ENCODE measurements at places on chromosomes 16 and 17.

DNA sequence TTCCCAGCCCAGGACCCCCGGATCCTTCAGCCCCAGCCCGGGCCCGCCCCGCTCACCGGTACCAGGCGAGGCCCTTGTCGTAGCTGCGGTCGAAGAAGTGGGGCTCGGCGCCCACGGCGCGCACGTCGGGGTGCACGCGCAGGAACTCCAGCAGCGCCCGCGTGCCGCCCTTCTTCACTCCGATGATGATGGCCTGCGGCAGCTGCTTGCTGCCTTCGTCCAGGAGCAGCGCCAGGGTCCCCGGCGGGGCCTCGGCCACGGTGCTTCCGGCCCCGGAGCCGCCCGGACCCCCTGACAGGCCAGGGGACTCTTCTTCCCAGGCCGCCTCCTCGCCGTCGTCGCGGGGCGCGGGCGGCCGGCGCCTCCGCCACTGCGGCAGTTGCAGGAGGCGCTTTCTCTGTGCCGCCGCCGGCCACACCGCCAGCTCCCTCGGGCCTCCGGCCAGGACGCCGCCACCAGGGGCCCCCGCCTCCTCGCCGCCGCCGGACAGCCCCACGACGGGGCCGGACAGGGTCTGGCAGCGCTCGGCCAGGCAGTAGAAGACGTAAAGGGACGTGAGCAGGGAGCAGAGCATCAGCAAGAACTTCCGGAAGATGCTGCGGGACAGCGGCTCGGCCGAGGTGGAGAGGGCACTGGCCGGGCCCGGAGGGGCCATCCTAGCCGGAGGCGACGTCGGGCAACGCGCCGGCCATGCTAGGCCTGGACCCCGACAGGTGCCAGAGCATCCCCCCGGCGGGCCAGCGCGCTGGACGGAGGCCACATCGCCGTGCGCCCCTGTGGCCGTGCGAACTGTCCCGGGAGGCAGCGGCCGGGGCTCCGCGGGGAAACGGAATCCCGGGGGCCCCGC, 1.0 kb downstream of the HS3ST3A1 start:
- DNase-seq, result no peak

- no peak for DNase-seq
Observed at GRCh38 chr16:71826533-71827017, 17.9 kb upstream of the AP1G1 start.

- DNase-seq, result no peak
Observed at GRCh38 chr17:67066717-67067116, 22.4 kb downstream of the CACNG1 start.

- DNase-seq, result no peak
Observed at GRCh38 chr16:83808573-83809014, 816 bp downstream of the HSBP1 start.

DNA sequence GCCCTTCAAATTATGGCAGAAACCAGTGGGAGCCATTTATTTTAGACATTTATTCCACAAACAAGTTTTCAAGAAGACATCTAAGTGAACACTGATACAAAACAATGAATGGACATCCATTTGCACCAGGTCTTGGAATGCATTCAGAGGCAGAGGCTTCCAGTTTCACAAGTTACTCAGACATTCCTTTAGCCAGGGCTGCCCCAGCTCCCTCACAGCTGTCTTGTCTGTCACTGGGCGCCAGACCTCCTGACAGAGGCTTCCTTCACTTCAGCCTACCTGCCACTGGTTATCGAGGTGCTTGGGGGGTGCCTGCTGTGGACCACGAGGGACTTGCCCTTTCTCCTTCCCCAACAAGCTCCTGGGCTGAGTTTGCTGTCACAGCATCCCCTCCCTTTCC, 19.2 kb downstream of the AQP8 start:
- no peak for DNase-seq

GRCh38 chr17:15944759-15945526, at the start of gene ADORA2B:
Gene ADORA2B (plus strand): TSS chr17:15945130. CDS start chr17:15945249, 119 bp downstream.
- peak; percentile 9 for DNase-seq

GRCh38 chr16:57299009-57299718, 14.7 kb upstream of the PLLP start:
- peak; percentile 39 for DNase-seq

- DNase-seq, result no peak
Observed at GRCh38 chr16:68287276-68288251, 23.2 kb downstream of the SLC7A6OS start.

- no peak for DNase-seq
Observed at GRCh38 chr17:17175340-17175739, 30.8 kb downstream of the PLD6 start.

- DNase-seq, result no peak
Observed at GRCh38 chr16:27355610-27356009, 41.8 kb downstream of the IL4R start.

DNA sequence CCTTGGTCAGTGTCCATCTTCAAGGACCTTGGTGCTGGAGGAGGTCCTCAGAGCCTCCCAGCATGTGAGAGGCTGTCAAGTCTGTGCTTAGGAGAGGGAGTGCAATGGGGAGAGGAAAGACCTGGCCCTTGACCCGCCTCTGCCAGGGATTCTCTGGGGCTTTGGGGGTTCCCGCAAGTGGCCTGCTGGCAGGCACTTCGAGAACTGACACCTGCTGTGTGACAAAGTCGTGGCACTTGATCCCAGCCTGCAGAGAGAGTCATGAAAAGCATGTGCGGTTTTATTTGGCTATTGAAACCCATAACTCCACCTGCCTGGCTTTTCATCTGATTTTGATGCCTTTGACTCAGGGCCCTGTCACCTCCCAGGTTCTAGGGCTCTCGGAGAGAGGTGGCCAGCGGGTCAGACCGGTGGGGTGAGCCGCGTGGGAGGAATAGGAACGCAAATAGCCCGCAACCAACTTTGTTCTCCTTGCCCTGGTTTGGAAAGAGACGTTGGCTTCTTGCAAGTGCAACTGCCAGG, 42.8 kb upstream of the GSE1 start:
- no peak for DNase-seq

GRCh38 chr17:76867578-76868175, 527 bp upstream of the MGAT5B start:
- no peak for DNase-seq

DNA sequence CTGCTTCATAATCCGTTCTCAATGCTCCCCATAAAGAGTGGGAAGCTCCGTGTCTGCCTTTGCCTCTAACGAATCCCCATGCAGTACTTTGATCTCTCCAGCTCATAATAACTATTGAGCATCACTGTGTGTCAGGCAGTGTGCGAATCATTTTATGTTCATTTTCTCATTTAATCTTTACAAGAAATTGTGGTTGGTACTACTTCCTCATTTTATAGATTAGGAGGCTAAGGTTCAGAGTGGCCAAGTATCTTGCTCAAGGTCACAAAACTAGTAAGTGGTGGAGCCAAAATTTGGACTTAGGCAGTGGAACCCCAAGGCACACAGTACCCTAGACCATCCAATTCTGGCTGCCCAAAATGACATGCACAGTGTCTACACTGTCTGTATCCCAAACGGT, 44.8 kb downstream of the ABCC12 start:
- no peak for DNase-seq

GRCh38 chr16:56871172-56871593, 6.2 kb downstream of the SLC12A3 start:
- no peak for DNase-seq

GRCh38 chr16:977081-977701, 4.4 kb upstream of the SOX8 start:
- no peak for DNase-seq

DNA sequence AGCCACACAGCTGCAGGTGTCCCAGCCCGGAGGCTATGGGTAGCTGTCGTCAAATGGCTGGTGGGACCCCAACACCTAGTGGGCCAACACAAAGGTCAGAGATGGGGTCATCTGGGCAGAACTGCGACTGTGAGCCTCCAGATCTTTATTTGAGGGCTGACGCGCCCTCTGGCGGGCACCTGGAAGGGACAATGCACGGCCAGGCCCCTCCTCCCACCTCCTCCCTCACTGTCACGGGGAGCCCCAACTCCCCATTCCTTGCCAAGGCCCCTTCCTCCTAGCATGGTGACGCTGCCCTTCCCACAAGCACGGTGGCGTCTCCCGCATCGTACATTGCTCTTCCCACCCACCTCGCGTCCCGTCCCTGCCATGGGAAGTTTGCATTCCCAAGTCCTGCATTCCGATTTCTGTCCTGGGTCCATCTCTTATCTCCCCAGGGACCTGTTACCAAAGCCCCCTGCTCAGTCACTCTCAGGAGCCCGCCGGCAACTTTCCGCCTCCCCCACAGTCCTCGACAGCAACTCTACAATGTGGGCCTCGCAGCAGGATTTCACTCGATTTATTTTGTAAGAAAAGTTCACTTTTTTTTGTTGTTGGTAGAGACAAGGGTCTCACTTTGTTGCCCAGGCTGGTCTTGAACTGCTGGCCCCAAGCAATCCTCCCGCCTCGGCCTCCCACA, 1.0 kb downstream of the TLE7 start:
- DNase-seq, result no peak

GRCh38 chr16:87924041-87924810, 12.1 kb downstream of the CA5A start:
- no peak for DNase-seq

GRCh38 chr17:11823862-11824261, 173.4 kb downstream of the ZNF18 start:
- DNase-seq, result no peak

DNA sequence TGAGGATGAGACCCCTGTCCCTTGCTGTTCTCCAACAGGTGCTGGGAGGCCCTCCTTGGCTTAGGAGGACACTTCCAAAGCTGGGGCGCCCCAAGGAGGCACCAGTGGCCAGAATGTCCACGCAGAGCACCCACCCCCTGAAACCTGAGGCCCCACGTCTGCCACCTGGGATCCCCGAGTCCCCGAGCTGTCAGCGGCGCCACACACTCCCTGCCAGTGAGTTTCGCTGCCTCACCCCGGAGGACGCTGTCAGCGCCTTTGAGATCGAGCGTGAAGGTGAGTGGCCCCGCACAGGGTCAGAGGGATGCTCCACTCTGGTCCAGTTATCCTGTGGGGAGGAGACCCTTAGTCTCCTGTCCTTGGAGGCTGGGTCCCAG, 1.2 kb downstream of the AANAT start:
- no peak for DNase-seq

GRCh38 chr17:77485089-77485833, 344.5 kb downstream of the SEC14L1 start:
- no peak for DNase-seq

- no peak for DNase-seq
Observed at GRCh38 chr17:61463316-61464129, 11.3 kb downstream of the TBX4 start.

DNA sequence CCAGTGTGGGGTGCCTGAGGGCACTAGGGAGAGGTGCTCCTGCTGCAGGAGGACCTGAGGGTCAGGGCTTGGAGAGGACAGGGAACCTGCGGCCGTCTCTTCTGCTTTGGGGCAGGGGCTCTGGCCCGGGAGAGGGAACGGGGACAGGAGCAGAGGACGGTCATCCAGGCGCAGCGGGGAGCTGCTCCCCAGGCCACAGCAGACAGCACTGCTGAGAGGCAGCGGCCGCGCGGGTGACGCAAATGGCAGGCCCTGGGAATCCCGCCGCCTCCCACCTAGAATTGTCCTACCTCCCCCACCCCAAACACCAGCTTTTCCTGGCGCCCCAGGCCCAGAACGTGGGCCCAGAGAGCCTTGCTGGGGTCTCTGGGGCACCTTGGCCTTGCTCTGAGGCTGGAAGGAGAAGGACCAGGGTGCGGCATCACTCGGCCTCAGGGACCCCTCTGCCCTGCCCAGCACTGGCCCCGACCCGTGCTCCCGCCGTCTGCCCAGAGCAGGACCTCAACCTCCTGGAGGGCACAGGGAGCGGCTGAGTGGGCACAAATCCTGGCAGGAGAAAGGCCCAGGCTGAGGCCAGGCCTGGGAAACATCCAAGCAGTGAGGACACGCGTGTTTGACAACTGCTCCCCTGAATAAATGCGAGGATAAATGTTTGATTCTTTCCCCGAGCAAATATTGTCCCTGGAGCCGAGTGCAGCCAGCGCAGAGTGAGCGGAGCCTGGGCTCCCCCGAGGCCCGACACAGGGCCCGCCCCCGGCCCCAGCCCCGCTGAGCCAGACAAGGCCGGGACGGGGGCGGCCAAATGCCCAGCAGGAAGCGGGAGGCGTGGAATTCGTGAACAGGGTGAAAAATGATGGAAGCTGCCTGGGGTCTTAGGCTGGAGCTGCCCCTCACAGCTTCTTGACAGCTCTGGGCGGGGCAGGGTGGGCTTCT, 8.5 kb downstream of the SSTR5 start:
- no peak for DNase-seq

DNA sequence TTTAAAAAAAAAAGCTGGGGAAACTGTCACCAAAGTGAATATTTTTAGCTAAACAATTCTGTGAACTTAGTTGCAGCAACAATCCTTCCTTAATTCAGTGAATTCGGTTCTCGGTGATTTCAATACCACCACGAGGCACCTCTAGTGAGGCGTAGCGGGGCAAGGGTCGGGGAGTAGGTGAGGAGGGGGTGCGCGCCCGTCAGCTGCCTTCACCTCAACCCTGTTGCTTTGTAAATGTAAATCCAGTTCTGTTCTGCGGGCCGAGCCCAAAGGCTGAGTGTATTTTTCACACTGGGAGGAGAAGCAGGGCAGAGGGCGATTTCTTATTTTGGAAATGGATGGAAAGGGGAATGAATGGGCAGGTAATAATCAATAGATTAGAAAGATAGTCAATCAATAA, 17.4 kb downstream of the SALL1 start:
- no peak for DNase-seq

GRCh38 chr17:70278844-70279462, 109.6 kb downstream of the KCNJ2 start:
- DNase-seq, result no peak

GRCh38 chr16:30904114-30904780, 7.8 kb downstream of the CTF1 start:
- DNase-seq, result no peak

- DNase-seq, result no peak
Observed at GRCh38 chr16:69496896-69497295, 68.9 kb upstream of the NFAT5 start.

DNA sequence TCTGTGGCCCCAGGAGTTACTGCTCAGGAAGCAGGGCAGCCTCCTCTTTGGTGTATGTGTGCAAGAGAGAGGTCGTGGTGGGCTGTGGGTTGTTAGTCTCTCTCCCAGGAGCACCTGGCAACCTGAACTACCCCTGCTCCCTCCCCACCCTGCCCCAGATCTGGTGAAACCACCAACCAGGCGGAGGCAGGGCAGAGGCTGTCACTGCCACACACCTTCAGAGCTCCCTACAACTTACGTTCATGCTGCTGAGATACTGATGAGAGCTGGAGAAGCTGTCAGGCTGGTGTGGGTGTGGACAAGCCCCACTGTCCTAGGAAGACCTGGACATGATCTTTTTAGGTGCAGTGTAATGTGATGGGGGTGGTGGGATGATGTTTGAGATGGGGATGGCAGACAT, 24.3 kb downstream of the GOSR2 start:
- no peak for DNase-seq

- no peak for DNase-seq
Observed at GRCh38 chr17:82108496-82108945, 10.5 kb upstream of the FASN start.

GRCh38 chr17:2947996-2948550, 115.3 kb downstream of the OR1D5 start:
- DNase-seq, result no peak

GRCh38 chr17:6779411-6779810, 3.4 kb downstream of the FBXO39 start:
- no peak for DNase-seq

All from NCI-H2227 treated with DMSO at 0.1 percent for 48 hours (cell line).